AG08395 (cell line): ENCODE measurements at places on chromosomes 2 and 18.

GRCh38 chr2:121038431-121038830, 246.6 kb downstream of the TFCP2L1 start:
- no peak for DNase-seq

GRCh38 chr2:137005210-137005609, 239.9 kb downstream of the THSD7B start:
- DNase-seq: no peak

DNA sequence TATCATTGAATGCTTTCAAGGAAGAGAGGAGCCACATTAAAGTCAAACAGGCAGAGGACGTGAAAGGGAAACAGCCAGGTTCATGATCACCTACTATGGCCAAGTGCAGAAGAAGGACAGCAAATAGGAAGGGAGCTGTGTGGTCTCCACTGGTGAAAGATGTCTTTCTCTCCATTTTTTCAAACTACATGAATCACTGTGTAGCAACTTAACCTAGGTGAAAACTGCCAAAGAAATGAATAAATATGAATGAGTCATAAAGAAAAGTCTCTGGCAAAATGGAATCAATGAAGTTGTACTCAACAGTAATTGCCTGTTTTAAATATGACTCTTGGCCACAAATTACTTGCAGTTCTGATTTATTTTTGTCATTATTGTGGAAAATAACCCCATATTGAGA, 452.6 kb upstream of the PKDCC start:
- no peak for DNase-seq

- DNase-seq: no peak
Measured at GRCh38 chr2:236570081-236570868, 650 bp downstream of the ACKR3 start.

DNA sequence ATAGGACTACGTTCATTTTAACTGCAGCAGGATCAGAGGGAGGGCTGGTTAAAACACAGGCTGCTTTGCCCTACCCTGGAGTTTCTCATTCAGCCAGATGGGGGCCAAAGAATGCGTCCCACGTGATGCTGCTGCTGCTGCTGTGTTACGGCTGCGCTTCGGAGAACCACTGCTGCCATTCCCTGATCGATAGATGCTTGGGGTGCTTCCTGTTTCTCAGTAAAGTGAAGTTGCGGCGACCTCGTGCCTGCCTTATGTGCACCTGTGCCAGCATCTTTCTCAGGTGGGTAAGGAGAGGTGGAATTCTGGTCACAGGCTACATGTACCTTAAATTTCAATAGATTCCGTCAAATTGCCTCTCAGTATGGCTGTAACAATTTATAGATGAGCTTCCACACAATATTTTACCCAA, 24.7 kb upstream of the TOGARAM2 start:
- peak; percentile 45 for DNase-seq

GRCh38 chr18:44323125-44323524, 357.6 kb upstream of the SETBP1 start:
- DNase-seq: no peak

DNA sequence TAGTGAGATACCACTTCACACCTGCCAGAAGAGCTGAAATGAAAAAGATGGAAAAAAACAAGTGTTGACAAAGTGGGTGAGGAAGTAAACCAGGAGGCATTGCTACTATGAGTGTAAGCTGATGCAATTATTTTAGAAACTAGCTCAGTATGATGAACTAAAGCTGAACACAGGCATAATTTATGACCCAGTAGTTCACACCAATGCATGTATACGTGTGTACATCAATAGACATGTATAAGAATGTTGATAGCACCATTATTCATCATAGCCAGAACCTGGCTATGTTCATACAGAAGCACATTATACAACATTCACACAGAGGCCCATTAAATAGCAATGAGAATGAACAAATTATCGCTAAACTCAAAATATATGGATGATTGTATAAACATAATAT, 83.1 kb upstream of the SPOPL start:
- no peak for DNase-seq

- no peak for DNase-seq
Measured at GRCh38 chr2:177547122-177547521, 154.5 kb downstream of the AGPS start.

DNA sequence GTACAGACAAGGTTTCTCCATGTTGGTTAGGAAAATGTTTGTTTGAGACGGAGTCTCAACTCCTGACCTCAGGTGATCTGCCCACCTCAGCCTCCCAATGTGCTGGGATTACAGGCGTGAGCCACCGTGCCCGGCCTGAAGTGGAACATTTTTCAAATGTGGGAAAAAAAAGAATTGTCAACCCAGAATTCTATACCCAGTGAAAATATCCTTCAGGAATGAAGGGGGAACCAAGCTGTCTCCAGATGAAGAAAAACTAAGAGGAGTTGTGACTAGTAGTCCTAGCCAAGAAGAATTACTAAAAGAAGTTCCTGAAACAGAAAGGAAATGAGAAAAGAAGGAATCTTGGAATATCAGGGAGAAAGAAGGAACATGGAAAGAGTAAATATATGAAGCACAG, 25.7 kb downstream of the RAPGEF4 start:
- DNase-seq: no peak

- DNase-seq: no peak
Measured at GRCh38 chr18:37578182-37578678, 12.6 kb upstream of the CELF4 start.

GRCh38 chr18:58196164-58196563, 152.1 kb downstream of the NEDD4L start:
- no peak for DNase-seq

DNA sequence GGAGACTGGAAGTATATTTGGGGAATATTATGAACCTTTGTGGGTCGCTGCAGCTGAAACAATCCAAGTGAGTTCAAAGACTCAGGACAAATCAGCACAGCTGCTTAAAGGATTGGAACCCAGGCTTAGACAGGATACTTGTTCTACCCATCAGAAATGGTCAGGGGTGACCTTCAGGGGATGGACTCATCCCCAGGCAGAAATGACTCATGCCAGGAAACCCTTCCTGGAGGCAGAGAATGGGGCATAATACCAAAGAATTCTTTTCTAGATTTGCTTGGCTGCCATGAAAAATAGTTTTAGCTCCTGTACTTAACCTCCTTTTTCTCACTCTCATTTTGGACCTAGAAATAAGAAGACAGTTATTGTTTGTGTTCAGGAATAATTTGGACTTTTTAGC, 425.5 kb downstream of the TSN start:
- no peak for DNase-seq

- DNase-seq: no peak
Measured at GRCh38 chr2:209322905-209323512, 100.8 kb upstream of the MAP2 start.

- no peak for DNase-seq
Measured at GRCh38 chr2:105176429-105176828, 65.1 kb upstream of the GPR45 start.

- DNase-seq: peak; percentile 33
Measured at GRCh38 chr2:161044095-161044865, 115.9 kb upstream of the TANK start.

DNA sequence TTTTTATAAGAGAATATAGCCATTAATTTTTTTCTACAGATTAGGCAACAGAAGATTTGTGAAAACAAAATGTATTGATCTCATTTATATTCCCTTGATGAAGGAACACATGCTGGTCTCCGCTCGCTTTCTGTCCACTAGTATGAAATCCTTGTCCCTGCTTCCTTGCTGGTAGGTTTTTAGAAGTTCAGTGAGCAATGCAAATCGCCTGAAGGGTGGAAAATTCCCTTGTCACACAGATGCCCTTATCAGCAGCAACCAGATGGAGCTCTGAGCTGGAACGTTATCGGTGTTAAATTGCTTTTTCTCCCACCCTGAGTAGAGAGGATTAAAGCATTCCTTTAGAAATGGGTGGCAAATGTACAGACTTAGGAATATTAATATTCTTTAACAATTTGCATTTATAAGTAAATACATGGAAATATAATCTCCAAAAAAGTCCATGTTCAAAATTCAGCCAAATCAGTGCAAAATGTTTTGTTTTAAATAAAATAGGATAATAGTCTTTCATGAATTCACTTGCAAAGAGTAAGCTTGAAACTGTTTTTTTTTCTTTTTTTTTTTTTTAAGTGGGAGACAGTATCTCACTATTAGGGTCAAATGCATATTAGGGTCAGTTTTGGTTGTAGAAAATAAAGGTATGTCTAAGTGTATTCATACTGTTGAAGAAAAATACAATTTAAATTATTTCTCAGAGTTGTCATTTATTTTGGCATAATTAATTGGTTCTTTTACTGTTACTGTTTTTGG, 164.0 kb upstream of the MYO3B start:
- no peak for DNase-seq

DNA sequence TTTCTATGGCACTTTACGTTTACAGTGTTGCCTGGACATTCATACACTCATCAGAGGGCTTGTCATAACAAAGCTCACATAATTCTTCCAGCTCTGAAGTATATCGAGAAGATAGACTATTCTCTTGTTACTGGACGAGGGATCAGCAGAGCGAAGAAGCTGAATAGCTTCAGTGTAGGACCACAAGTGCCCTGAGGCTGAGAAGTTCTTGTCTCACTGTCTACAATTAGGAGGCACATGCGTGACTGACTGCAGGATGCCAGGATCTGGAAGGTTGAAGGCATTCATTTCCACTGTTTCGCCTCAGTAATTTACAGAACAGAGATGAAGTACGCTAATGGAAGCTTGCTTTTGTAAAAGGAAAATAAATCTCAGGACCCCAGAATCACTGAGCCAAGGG, 9.6 kb downstream of the SH3YL1 start:
- DNase-seq: no peak

DNA sequence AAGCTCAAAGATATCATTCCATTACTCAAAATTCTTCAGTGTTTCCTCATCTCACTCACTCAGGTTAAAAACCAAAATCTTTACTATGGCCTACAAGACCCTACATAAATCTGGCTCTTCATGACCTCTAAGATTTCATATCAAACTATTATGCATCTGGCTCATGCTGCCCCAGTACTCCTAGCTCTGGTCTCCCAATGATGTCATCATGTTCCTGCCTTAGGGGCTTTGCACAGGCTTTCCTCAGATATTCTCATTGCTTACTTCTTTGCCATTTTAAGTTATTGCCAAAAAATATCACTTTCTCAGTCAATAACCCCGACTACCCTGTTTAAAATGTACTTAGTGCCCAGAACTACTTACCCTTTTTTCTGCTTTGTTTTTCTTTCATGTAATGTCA, 33.0 kb upstream of the SPOPL start:
- no peak for DNase-seq

DNA sequence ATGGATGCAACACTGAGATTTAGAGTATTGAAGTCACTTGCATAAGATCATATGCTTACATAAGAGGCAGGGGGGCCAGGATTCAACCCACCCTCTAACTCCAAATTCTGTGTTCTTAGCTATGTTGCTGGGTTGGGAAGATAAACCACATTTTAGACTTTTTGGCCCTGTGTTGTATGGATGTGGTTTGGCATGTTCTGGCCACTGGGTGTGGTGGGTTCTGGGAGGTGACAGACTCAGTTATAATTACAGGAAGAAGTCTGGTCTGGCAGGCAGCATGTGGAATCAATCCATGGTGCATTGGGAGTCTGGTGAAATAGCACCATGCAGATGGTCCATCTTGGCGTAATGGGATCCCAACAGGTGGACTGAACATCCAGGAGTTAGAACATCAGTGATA, 138.9 kb downstream of the LTBP1 start:
- DNase-seq: peak; percentile 9

DNA sequence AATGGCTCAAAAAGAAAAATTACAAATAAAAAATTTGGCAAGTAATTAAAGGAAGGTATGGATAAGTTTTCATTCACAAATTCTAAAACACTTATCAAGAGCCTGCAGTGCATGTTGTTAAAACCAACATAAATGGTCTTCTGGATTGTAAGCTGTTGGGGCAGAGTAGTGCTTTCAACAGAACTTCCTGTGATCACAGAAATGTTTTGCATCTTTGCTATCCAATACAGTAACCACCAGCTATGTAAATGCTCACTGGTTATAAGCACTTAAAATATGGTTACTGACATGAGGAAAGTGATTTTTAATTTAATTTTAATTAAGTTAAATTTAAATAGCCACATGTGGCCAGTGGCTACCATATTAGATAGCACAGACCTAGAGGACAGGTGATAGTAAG, 133.1 kb downstream of the NBAS start:
- no peak for DNase-seq

GRCh38 chr2:232438951-232439757, 16.8 kb upstream of the ALPI start:
- no peak for DNase-seq

- DNase-seq: peak; percentile 72
Measured at GRCh38 chr2:39620067-39620466, 45.6 kb upstream of the TMEM178A start.

GRCh38 chr2:139165601-139166000, 385.4 kb upstream of the NXPH2 start:
- no peak for DNase-seq

- DNase-seq: no peak
Measured at GRCh38 chr2:190425883-190426658, 17.9 kb downstream of the MFSD6 start.

DNA sequence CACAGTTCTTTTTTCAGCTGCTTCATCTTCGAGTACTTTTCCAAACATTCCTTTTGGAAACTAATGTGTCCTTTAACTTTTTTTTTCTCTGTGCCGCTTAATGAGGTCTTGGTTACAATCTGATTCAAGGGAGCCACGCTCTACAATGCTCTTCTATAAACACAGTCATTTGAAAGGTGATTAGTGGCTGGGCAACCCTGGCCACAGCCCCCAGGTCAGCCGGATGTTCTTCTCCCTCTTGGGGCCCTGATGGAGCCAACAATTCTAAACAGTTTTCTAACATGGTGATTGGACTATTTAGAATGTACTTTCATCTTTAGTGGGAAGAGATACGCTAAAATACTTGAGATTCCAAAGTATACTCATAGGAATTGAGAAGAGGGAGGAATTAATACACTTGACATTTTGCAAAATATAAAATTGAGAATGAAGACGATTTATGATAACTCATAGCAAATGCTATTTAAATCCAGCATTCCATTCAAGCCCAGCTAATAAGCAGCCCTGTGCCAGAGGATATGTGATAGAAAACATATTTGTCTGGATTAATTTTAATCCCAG, 83.7 kb upstream of the MBOAT2 start:
- peak; percentile 43 for DNase-seq

DNA sequence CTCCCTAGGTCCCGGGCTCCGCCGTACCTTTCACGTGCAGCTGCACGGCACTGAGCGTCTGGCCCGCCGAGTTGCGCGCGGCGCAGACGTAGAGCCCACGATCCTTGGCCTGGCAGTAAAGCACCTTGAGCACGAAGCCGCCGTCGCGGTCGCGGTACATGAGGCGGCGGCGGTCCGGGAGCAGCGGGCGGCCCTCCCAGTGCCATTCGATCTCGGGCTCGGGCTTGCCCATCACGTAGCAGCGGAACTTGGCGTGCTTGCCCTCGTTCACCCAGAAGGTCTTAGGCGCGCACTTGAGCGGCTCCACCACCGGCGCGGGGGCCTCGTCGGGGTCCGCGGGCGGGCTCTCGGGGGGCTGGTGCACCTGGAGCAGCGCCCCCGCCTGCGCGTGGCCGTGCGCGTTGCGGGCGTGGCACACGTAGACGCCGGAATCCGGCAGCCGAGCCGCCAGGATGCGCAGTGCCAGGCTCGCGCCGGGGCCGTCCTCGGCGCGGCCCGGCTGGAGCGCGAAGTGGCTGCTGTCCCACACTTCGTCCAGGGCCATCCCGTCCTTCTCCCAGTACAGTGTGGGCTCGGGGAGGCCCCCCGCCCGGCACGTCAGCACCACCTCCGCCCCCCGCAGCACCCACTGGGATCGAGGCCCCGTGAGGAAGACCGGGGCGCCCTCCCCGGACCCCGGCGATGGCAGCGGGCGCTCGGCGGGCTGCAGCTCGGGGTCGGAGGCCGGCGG, 980 bp downstream of the OBSL1 start:
- peak; percentile 72 for DNase-seq
